Stimulated activated CD4-positive, alpha-beta T cell treated with anti-CD3 and anti-CD28 coated beads, Interleukin-4, amount 100 ng/mL, for 1 hour (primary cell): ENCODE measurements at places on chromosomes 3 and 15.

DNA sequence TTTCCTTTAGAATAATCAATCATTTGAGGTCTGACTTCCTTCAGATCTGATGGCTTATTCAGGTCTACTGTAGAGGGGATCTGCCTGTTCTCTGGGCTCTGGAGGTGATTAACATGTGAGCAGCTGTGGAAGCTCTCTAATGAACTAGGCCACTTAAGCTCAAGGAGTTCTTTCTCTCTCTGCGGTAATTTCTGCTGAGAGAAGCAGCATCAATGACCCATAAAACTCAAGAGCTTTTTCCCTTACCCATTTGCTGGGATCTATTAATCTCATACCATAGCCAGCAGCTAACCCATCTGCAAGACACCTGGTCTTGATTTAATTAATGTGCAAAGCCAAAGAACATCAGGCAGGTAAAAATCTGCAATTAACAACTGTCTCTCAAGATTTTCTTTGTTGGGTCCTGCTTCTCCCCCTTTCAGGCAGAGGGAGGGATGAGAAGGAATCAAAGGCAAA lies 73.2 kb upstream of the DLG1 start:
- no peak for DNase-seq

- DNase-seq: no peak
Measured at GRCh38 chr15:28985691-28986090, 99.9 kb downstream of the APBA2 start.

DNA sequence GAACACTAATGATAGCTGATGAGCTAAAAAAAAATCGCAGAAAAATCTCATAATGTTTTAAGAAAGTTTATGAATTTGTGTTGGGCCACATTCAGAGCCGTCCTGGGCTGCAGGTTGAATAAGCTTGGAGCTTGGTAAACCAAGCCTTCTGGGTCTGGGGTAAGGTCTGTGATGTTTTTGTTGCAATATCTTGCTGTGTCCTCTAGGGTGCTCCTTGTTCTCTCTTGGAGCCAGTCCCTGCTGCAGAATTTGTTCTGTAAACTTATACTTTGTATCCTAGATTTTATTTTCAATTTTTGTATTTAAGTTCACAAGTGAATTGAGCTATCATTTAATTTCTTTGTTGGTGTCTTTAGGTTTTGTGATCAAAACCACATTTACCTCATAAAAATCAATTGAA lies 143.7 kb downstream of the NR1D2 start:
- DNase-seq: no peak

- DNase-seq: no peak
Measured at GRCh38 chr15:79811406-79812405, 85.1 kb downstream of the MTHFS start.

DNA sequence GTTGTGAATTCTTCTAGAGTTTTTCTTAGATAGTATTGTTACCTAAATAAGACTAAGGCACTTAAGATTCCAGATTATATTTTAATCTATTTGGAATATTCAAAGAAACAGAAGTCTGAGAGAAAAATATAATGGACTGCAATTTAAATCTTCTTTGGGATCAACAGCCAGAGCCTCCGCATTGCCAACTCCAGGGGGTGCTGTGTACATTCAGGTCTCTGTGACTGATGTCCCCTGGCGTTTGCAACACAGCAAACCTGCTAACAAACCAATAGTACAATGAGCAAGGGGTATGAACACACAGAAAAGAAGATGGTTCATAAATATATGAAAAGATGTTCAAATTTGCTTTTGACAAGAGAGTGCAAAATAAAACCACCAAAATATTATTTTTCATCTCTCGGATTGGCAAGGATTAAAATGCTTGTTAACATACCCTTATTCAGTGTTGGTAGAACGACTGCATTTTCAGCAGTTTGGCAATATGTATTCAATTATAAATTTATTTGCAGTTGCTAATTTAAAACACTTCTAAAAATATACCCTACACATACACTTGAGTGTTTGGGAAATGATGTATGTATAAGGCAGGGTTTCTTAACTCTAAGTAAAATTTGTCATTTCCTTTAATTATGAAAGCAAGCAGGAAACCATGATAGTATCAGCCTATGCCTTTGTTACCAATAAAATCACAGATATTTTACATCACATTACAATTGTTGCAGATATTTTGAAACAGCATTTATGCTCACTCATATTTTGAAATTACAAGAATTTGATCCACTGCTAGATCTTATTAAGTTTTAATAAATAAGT lies 16.1 kb upstream of the TM4SF1 start:
- peak; percentile 12 for DNase-seq
